ENCODE measurements at places on chromosomes 2 and 18.
A peak's percentile ranks its signal among the peaks of the same experiment; 100 is the strongest.

DNA sequence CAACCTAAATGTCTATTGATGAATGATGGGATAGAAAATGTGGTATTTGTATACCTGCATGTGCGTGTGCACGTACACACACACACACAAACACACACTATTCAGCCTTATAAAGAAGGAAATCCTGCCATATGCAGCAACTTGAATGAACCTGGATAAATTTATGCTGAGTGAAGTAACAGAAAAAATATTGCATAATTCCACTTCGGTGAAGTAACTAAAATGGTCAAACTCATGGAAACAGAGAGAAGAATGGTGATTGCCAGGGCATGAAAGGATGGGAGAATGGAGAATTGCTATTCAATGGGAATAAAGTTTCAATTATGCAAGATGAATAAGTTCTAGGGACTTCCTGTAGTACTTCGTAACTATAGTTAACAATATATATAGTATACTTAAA is 95.5 kb upstream of the SCN1A start:
- DNase-seq: no peak

GRCh38 chr2:154306266-154306970 is 392.1 kb upstream of the KCNJ3 start:
- DNase-seq: no peak

- DNase-seq: peak; percentile 18
Measured at GRCh38 chr2:222730366-222730999, 59.0 kb downstream of the MOGAT1 start.

DNA sequence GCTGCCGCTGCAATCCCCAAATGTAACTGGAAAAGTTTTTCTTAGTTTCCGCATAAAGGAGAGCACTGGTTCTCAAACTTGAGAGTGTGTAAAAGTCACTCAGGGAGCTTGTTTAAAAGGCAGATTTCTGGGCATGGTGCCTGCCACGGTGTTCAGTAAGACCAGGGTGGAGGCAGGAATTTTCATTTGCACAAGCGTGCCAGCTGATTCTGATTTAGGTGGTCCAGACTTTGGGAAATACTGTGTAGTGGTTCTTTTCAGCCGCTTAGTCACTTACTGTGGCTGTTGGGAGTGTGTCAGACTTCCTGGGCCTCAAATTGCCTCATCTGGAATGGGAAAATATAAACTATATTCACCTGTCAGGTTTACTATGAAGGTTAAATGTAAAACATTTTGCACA is 788 bp downstream of the ARMC9 start:
- peak; percentile 23 for DNase-seq

GRCh38 chr2:16933355-16933754 is 267.7 kb upstream of the CYRIA start:
- DNase-seq: no peak

DNA sequence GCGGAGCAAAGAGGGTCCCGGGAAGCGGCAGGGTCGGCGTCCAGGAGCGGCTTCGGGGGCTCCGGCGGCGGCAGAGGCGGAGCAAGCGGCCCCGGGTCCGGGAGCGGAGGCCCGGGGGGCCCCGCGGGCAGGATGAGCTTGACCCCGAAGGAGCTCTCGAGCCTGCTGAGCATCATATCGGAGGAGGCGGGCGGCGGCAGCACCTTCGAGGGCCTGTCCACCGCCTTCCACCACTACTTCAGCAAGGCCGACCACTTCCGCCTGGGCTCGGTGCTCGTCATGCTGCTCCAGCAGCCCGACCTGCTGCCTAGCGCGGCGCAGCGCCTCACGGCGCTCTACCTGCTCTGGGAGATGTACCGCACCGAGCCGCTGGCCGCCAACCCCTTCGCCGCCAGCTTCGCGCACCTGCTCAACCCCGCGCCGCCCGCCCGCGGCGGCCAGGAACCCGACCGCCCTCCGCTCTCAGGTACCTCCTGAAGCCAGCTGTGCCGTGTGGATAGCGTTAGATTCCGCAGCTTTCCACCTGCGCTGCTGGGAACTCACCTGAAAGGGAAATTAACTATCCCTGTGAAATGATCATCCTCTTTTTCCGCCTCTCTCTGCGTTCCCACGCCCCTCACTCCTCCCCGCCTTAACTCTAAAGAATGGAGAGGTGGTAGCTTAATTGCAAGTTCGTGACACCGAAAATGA is 472 bp downstream of the CNOT11 start:
- DNase-seq: peak; percentile 46

DNA sequence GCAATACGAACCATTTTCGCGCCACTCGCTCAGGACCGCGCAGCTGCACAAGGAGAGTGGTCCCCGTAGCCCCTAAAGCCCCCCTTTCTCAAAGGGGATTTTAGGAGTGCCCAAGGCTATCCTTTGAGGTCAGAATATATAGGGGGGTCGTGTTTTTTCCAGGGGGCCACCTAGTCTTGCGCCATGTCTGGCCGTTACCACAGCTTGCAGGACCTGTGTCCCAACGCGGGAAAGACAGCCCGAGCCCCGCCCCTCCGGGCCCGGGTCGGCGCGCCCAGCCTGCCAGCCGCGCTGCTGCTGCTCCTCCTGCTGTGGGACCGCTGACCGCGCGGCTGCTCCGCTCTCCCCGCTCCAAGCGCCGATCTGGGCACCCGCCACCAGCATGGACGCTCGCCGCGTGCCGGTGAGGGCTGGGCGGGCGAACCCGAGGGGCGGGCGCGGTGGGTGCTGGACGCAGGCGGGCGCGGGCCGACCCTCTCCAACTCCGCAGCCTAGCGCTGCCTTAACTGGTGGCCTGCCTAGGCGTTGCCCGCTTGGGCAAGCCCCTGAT is at the start of gene CDCA7:
CDCA7 (plus strand) TSS at position 291 of the 550 bp plus-strand sequence; CDS start at position 383, 92 bp downstream.
- peak; percentile 89 for DNase-seq

DNA sequence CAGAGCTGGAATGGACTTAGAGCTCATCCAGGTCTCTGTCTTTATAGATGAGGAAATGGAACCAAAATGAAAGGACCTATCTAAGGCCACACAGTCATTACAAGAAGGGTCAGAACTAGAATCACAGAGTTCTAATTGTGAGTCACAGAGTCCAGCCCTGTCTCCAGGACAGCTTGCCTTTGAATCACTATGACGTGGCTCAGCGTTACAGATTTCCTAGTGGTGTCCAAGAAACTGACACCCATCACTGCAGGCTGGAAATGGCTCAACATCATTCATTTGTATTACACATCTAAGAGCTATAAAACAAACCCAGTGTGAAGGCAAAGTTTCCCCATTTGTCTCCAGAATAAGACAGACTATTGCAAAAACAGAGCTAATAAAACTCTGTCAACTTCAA is 164.3 kb upstream of the SIX2 start:
- DNase-seq: peak; percentile 79

DNA sequence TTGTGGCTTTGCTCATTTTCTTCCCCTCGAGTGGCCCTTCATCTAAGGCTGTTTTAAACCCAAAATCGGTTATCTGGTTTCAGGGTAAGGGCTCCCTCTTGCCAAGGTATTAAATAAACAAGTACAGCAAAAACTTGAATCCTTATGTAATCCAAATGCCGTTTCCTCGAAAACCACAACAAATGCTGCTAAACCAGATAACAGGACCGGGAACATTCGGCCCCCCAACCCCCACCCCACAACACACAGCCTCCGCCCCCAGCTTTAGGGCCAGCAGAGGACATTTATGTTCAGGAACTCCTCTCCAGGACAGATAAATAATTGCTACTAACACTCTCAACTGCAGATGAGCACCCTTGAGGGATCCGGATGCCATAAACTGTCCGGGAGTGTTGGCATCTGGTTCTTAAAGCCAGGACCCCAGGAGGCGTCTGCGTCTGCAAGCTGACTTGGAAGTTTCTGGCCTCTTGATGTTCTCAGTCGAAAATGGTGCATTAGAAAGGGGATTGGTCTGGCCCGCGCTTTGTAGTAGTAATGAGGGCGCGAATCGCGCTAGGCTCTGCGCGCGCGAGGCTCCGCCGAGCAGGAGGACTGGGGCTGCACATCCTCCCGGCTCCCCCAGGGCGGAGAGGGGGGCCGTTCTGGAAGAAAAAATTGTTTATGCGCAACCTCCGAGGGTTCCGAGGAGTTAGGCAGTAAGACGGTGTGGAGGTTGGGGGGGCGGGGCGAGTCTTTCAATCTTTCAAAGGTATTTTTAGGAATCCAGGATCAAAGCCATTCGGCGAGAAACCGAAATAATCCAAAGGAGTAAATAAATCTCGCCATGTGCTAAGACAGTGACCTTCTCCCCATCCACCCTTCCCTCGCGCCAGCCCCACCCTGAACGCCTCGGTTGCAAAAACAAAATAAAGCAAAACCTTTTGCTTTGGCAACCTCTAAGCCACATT is 3.9 kb upstream of the ID2 start:
- no peak for DNase-seq

- DNase-seq: peak; percentile 38
Measured at GRCh38 chr18:523561-523960, 23.1 kb upstream of the COLEC12 start.

- no peak for DNase-seq
Measured at GRCh38 chr18:24214913-24215312, 76.1 kb downstream of the CABYR start.

DNA sequence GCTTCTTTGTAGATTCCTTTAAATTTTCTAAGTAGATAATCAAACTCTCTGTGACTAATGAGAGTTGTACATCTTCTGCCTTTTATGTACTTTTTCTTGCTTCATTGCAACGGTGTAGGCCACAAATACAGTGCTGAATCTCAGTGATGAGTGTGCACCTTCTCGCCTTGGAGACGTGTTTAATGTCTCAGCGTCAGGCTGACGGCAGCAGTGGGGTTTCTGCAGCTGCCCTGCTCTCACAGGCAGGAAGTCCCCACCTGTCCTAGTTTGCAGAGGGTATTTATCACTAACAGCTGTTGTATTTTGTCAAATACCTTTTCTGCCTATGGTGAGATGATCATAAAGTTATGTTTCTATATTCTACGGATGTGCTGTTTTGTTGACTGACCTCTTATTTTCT is 13.3 kb downstream of the AGXT start:
- DNase-seq: no peak

DNA sequence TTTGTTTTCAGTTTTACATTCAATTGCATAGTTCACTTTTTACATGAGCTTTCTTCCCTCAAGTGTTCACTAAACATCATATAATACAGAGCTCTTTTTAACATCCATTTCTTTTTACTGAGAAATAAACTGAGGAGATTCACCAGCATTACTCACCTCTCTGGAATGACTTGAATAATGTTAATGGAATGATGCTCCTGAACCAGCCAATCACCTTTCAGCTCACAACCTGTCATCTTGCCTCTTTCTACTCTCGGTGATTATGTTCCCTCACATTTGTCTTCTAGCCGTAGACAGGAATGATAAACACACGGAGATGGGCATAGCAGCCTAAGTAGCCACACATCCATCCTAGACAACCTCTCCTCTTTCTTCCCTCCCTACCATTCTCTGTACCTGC is 301.7 kb downstream of the PAX3 start:
- peak; percentile 87 for DNase-seq

GRCh38 chr2:238852206-238852869 is 4.5 kb downstream of the TWIST2 start:
- no peak for DNase-seq

DNA sequence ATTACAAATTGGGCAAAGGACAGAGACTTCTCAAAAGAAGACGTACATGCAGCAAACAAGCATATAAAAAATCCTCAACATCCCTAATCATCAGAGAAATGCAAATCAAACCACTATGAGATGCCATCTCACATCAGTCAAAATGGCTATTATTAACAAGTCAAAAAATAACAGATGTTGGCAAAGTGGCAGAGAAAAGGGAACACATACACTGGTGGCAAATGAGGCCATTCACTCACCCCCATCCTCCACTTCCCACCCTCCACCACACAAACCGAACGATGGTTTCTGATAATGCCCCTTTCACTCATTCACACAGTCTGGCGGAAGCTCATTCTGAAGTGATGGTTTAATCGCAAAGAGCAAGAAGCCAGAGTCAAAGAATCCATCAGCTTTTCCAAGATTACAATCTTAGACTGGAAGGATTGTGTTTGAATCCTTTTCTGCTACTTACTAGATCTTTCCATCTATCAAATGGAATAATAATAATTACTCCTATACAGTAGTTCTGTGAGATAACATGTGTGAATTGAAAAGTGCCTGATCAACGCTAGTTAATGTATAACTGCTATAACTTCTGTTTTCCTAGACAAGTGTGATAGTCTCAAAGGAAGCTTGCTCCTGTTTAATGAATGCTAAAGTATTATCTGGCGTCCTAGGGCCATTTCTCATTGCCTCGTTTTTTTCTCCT is 16.9 kb upstream of the CD28 start:
- no peak for DNase-seq

DNA sequence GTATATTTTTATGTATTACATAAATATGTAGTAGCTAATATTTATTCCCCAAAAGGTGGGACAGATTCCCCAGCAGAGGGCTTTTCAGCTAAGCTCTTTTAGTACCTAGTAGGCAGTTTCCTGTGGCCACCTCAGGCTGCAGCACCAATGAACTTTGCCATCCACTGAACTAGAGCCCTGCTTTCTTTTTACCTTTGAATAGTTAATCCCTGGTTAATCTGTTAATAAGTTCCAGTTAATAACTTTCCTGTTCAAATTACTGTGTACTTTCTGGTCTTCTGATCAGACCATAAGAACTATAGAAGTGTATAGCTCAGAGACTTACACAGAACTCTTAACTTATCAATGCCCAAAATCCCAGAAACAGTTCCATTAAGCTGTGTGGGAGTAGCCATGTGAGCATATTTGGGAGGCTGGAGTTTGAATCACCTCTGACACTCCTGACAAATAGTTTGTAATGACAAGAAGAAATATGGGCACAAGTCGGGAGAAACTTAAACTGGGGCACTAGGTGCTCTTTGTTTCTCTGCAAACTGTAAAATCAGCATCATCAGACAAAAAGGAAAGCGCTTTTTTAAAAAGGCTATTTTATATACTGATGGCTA is 40.0 kb downstream of the ASXL2 start:
- no peak for DNase-seq

DNA sequence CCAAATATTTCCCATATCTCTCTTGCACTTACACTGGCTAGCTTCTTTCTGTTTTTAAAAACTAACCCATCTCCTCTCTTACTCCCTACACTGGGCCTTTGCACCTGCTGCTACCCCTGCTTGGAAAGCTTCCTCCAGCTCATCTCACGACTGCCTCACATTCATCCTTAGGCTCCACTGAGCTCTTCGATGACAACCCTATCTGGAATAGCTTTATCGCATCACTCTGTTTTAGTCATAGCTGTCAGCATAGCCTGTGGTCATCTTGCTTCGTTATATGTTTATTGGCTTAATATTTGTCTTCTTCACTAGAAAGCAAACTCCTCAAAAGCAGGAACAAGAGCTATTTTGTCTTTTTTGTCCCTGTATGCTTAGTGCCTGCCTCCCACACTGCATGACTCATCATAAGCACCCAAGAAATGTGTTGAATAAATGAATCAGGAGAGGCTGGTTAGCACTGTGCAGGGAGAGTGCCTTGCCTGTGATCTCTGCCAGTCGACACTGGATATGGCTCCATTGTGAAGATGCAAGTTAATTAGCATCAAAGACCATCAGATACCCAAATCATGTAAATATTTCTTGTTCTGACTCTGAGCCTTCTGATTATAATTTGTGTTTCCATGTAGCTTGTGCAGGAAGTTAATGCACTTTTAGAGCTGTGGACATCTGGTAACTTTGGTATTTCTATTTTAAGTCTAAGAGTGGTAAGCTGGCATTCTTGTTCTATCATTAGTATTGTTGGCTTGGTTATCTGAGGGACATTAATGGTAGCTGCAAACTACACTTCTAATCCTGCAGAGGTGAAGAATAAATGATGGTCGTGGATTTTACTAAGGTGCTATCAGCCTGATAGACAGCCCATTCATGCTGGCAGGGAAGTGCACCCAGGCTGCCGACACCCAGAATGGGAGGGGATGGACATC is 10.3 kb upstream of the DYTN start:
- DNase-seq: peak; percentile 32

Data from RWPE1 (cell line).